NCI-H748 treated with DMSO at 0.1 percent for 48 hours (cell line): ENCODE measurements at places on chromosomes 3 and 15.

- DNase-seq, result no peak
These were observed 82.4 kb upstream of the STT3B start for GRCh38 chr3:31450345-31450744.

DNA sequence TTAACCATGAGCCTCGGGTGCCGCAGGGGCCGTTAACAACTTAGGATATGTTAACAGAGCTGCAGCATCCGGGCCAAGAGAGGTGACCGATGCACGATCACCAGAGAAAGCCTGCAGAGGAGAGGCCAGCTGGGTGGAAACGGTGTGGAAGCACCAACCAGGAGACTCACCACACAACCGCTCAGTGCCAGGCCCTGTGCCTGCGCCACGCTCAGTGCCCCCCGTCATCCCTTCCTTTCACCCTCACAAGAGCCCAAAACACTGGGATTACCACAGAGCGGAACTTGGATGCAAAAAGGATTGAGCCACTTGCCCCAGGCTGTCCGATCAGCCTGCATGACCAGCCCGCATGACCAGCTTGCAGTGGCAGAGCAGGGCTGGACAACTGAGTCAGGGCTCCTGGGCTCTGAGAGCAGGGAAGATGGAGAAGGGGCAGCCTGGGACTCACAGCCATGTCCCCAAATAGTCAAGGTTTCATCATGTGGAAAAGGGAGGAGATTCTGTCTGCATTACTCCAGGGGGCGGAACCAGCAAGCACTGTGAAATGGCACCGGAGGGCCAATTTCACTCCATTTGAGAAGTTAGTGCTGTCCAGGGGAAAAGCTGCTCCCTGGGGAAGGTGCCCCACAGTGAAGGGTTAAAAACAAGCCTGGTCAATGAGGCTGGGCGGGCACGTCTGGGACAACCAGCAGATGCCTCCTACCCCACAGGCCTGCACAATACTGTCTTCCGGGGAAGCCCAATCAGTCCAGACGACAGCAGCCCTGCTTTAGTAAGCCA is 156.8 kb downstream of the ATP10A start:
- DNase-seq, result no peak

DNA sequence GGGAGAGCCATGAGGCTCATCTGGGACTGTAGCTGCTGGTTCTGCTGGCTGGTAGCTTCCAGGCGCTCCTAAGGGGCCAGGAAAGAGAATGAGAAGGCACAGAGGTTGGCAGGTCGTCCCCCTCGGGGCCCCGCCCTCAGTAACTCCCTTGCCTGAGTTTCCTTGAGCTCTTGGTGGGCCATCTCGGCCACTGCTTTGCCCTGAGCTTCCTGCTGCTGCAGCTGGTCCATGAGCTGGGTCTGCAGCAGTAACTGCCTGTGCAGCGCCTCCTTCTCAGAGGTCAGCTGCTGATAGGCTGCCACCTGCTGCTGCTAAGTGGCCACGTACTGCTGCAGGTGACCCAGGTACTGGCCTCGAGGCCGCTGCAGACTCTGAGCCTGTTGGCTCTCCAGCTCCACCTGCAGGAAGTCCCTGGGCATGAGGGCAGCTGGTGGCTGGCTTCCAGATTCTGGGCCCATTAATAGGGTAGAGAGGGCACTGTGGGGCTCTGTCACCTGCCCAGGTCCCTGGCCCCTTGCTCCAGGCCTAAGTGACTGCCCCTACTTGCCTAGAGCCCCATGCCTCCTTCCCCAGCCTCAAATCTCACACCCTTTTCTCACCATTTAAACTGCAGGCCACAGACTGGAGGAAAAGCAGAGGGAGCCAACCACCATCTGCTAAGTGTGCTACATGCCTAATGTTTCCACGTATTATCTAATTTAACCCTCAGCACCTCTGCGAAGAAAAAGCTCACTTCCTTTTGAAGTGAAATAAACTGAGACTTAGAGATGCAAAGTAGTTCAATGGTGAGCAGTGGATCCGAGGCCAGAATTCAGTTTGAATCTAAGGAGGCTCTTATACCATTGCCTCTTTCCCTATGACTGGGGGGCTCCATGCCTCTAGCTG is 10.8 kb upstream of the VPS33B start:
- DNase-seq, result peak; percentile 26

DNA sequence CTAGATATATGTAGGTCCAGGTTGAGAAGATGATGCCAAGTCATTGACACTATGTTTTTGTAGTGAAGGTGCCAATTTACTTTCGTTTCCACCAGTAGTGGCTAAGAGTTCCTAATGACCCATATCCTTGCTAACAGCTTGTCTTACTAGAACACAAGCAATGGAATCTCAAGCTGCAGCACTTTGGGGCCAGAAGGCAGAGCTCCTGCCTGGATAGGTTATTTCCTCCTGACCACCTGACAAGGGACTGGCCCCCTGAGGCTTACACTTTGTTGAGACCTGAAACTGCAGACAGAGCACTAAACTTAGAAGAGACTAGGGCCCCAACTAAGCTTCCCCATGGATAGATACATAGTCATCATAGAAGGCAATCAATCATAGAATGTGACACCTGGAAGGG is 11.7 kb downstream of the ONECUT1 start:
- DNase-seq, result no peak

- no peak for DNase-seq
These were observed 11.5 kb downstream of the ITPR1 start for GRCh38 chr3:4504340-4505261.

DNA sequence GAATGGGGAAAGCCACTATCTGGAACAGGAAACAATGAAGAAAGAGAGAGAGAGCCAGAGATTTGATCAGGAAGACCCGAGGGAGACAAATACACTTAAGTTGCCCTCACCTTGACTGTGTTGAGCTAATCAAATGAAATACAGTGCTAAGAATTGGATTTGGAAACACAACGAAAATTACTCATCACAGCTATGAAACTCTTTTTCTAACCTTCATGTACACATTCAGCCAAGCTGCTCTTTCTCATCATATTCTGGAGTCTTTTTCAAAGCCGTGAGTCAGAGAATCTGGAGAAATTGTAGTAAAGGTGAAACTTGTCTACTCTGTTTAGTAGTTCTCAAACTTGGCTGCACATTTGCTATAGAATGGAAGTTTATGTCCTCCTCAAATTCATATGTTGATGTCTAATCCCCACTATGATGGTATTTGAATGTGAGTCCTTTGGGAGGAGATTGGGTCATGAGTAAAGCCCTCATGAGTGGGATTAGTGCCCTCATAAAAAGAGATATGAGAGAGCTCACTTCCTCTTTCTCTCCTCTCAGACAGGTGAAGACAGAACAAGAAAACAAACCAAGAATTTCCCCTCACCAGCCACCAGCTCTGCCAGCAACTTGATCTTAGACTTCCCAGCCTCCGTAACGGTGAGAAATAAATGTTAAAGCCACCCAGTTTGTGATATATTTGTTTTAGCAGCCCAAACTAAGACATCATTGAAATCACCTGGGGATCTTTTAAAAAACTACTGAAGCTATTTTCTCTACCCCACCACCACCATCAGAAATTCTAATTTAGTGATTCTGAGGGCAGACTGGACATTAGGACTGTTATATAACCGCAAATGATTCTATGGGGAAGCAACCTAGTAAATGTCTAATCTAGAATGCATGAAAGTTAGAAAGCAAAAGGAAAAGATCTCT is 143.6 kb upstream of the GRM7 start:
- DNase-seq, result no peak

GRCh38 chr3:195907934-195908693 is at the start of gene TNK2:
TNK2 (minus strand) TSS chr3:195908551; CDS start chr3:195888588, 19,963 bp downstream.
- DNase-seq, result peak; percentile 1

DNA sequence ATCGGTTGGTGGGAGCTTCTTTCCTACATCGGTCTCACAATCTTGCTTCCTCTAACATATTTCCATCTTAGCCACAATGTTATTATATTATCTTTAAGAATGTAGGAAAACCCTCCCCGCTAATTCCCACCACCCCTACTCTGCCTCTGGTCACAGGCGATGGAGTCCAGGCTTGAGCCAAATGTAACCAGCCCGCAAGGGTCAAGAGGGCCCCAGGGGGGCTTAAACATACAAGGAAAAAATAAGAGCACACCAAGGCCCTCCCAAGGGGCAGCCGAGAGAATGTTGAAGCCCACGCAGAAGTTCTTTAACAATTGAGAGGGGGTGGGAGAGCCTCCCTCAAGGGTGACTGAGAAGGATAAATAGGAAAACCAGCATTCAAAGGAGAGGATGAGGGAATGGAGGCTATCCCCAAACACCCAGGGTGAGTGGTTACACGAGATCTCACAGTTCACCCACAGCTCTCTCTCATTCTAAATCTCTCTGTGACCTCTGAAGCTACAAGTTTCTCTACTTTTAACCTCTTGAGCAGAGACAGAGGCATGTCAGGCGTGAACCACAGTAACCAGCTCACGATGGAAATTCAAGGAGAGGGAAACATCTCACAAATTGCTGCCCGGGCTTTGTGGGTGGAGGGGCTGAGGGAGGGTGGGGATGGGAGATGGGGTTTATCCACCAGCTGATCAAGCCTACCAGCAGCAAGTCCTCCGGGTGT is 31.4 kb upstream of the UACA start:
- DNase-seq, result no peak

GRCh38 chr3:12138044-12138443 is 20.7 kb downstream of the TIMP4 start:
- no peak for DNase-seq

- no peak for DNase-seq
These were observed 61.9 kb downstream of the BTLA start for GRCh38 chr3:112437146-112438022.

DNA sequence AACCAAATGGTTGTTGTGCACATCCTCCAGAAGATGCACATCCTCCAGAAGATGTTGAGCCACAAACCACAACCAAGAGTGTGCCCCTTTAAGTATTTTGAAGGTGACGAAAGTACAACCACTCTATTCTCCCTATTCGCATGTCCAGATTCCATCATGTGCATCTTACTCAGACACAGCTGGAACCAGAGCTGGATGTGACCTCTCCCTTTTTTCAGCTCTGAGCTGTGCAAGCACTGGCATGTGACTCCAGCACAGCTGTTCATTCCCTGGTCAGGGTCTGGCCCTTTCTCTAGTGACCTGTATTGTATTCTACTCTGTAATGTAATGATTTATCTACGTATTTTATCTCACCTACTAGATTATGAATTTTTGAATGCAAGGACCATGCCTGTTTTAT is 29.3 kb upstream of the DLG1 start:
- DNase-seq, result no peak

- DNase-seq, result no peak
These were observed 199.8 kb upstream of the RGMA start for GRCh38 chr15:93288728-93289294.

GRCh38 chr3:178439504-178439903 is 96.7 kb upstream of the KCNMB2 start:
- DNase-seq, result no peak

- no peak for DNase-seq
These were observed 51.9 kb downstream of the BBX start for GRCh38 chr3:107574650-107575049.

DNA sequence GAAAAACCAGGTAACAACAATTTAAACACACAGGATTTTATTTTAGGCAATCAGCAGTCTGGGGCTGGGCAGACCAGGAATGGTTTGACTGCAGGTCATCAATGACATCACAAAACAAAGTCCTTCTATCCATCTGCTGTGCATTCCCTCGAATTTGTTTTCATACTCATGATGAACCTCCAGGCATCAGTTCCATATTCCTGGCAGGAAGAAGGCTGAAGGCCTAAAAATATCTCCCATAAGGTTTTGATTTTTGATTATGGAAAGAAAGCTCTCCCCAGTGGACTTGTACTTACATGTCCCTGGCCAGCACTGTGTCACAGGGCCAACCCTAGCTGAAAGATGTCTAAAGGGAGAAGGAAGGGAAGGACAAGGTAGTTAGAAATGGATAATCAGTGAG is 107.4 kb downstream of the PEAK1 start:
- DNase-seq, result no peak

DNA sequence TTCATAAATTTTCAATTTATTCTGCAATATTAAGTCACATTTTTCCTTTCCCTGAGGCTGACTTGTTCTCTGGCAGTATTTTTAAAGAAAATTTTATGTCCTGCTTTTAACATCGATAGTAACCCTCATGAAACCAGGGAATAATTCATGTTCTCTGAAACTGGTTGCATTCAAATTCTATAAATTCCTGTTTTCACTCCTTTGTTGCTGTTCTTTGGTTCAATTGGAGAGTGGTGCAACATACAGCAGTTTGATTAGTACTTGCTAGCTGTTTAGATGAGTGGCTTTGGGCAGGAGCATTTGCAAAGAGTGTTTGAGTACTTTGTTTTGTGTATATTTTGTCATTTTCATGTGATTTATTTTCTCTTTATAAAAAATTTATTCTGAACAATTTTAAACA is 19.2 kb downstream of the ZIC1 start:
- DNase-seq, result no peak

DNA sequence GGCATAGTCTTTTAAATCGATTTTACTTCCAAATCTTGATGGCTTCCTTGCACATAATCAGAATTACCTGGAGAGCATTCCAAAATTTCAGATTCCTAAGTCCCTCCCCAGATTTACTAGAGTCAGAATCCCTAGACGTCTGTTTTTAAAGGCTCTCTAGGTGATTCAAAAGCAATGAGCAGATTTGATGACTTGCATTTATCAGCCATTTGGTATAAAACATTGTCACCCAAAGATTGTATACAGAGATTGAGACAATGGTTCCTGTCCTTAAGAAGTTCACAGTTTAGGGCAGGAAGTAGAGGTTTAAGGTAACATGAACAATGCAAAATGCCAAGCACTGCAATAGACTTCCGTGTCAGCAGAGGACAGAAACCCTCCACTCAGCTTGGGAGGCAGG is 2.6 kb upstream of the PYGO1 start:
- no peak for DNase-seq

- DNase-seq, result no peak
These were observed 31.0 kb downstream of the NMD3 start for GRCh38 chr3:161252143-161252542.
